Naive thymus-derived CD8-positive, alpha-beta T cell (primary cell): ENCODE measurements at places on chromosomes 1 and 21. TPM values are rescaled to one million over a fixed set of nuclear protein-coding genes. Genes with fewer than 3 reads are reported as not detected.

DNA sequence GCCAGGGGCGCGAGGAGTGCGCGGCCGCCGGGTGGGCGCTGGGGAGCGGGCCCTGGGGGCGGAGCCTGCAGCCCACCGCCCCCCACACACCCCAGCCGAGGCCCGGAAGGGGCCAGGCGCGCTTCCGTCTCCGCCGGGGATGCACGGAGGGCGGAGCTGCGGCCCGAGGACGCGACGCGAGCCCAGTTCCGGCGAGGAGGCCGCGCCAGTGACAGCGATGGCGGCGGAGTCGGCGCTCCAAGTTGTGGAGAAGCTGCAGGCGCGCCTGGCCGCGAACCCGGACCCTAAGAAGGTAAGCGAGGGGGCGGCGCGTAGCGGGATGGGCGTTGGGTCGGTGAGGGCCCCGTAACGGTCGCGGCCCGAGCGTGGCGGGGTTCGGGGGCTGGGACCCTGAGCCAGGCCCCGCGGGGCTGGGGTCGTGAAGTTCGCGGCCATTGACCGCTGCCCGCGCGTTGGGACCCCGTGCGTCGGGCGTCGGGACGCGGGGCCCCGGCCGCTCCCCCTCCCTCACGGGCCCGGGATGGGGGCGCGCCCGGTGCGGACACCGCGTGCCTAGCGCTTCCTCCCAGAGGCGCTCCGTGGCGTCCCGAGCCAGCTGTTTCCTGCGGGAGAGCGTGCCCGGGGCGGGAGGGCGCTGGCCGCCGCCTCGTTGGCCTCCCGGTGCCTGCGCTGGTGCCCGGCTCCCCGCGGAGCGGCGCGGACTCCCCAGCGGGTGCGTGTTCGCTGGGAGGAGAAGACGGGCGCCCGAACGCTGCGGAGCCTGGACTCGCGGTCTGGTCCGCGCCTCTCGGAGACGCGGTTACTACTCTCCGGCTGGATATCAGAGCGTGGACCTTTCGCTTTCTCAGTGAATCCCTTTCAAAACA, at the start of gene ELOA:
Gene ELOA, plus strand, starts transcription at position 185 of the 866 bp plus-strand sequence. Its CDS starts 33 bp downstream, at position 218.
- peak; percentile 66 for DNase-seq

GRCh38 chr1:82214606-82215005, 413.9 kb downstream of the ADGRL2 start:
- no peak for DNase-seq

The FCRL2 gene
- total RNA-seq, result 2.7 TPM

The TRABD2B gene
- total RNA-seq, result not detected

The TFAP2E gene
- total RNA-seq, result 3.2 TPM
